Inflammatory macrophage treated with lipopolysaccharide for 1 hour (primary cell): ENCODE measurements at places on chromosomes 5 and 9.

DNA sequence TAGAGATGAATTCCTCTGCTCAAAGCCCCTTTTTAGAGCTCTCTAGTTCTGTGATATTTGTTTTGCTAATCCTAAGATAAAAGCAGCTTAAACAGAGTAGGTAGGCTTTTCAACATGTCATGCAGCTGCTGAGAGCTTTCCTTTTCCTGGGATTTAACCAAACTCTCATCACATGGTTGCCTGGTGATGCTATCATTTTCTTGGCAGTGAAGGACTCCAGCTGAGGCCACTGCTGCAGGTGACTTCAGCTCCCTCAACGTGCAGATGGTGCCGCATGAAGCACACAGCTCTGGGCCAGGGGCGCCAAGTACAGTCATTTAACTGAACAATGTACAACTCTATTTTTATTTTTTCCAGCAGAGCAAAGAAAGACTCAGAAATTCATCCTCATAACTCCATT lies 42.2 kb downstream of the SECISBP2 start:
- no peak for DNase-seq

GRCh38 chr9:118786877-118787276 lies 582.4 kb downstream of the BRINP1 start:
- no peak for DNase-seq

- no peak for DNase-seq
Observed at GRCh38 chr9:22682961-22683699, 236.5 kb downstream of the DMRTA1 start.

- DNase-seq = no peak
Observed at GRCh38 chr5:66987126-66987525, 209.5 kb downstream of the CD180 start.

DNA sequence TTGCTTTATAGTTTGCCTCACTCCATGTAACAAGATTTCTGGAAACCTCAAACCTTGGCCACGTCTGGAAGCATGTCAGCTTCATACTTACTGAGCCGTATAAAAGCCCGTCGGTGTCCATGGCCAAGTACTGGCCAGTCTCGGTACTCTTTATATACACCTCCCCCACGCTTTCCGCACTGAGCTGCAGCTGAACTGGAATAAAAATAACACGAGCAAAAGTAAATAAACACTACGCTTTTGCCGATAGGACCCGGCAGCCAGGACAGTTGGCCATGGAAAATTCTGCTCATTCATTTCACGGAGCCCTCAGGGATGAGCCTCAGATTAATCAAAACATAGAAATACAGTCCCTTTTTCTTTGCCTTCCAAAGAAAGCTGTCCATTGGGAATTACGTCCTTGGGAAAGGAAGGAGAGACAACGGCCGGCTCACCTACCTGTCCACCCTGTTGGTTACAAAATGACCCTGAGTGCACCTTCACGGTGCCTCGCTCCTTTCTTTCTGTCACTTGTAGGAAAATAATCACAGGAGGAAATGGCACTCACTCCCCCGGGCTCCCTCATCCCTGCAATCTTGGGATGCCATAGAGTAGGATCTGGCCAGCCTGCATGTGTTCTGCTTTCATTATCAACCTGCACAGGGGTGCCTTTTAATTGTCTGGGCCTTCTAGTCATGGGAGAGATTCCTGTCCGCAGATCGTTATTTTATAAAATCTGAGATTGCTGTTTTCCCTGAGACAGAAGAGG lies 85.1 kb downstream of the FGF1 start:
- DNase-seq = no peak

DNA sequence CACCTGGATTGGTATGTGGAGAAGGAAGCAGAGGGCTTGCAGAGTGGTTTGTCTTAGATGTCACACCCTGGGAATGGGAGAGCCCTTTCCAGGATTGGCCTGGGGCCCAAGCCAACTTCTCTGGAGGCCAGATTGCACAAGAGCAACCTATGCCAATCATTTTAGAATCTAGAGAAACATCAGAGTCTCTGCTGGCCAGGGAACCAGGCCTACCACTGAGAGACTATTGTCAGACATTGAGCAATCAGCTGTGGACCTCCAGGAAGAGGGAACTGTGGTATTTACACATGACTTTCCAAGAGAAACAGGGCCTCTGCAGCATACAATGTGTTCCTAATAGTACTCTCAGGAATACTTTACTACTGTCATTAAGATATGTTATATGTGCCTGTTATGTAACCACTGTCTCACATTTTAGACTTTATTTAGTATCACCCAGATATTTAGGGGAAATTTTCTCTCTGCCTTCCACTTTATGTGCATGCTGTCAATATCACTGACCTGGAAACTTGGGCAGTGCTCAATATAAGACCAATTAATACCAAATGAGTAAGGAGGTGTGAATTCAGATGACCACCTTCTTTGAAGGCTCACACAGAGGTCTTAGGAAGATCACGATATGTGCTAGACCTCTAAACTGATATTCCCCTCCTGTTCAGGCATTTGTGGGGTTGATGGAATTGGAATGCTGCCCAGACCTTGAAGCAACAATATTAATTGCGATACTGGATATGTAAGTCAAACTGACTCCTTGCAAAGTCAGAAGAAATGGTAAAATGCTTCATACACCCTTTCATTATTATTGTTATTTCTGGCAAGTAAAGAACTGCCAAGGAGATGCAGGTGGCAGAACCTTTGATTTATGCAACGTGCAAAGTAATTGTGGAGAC lies 20.5 kb upstream of the CCL28 start:
- peak; percentile 7 for DNase-seq

DNA sequence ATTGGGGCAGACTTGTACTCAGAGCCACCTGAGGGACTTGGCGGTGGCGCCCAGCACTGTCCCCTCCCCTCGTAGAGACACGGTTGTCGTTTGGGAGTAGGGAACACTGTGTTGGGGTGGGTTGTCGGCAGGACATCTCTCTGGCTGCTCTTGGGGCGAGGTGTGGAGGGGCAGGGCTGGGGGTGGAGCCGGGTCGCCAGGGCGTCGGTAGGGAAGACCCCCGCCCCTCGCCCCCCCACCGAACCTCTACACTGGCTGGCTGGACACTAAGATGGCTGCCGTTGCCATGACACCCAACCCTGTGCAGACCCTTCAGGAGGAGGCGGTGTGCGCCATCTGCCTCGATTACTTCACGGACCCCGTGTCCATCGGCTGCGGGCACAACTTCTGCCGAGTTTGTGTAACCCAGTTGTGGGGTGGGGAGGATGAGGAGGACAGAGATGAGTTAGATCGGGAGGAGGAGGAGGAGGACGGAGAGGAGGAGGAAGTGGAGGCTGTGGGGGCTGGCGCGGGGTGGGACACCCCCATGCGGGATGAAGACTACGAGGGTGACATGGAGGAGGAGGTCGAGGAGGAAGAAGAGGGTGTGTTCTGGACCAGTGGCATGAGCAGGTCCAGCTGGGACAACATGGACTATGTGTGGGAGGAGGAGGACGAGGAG lies 778 bp downstream of the TRIM41 start:
- DNase-seq = peak; percentile 41

GRCh38 chr9:111036429-111036789 lies 1.9 kb downstream of the LPAR1 start:
- peak; percentile 37 for DNase-seq

DNA sequence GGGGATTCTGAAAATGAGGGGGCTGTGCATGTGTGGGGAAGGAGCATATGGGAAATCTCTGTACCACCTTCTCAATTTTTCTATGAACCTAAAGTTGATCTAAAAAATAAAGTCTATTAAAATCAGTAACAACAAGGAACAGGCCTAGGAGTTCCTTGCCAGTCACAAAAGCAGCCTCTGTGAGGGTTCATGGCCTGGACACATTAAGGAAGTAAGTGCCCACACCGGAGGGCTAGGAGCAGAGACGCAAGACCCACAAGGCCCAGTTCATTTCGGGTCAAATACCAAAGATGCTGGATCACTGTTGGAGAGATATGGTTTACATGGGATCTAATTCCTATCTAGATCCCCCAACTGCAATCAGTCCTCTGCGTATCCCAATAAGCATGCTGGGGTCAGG lies 88.4 kb downstream of the SEMA4D start:
- DNase-seq = no peak

DNA sequence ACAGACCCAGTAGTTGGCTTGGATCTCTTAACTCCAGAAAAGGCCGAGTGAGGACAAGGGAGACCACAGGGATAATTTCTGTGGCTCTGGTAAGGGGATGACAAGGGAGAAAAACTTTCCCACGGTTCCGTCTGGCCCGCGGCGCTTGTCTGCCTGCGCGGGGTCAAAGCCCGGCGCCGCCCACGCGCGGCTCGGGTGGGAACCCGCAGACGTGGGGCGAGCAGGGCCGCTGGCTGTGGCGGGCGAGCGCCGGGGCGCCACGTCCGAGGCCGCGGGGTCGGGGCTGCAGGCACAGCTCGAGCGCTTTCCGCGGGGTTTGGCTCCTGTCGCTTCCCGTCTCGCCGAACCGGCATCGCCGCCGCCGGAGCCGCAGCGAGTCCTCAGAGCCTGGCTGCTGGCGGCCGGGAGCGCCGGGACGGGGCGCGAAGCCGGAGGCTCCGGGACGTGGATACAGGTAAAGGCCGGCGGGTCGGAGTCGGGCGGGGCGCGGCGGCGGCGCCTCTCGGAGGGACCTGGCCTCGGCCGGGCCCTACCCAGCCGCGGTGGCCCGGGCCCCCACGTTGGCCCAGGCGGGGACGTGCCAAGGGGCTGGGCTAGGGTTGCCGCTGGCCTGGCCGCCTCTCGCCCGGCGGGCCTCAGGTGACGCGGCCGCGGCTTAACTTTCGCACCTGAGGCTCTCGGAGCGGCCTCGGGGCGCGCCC lies at the start of gene RNF180:
Gene RNF180, plus strand, starts transcription at position 344 of the 701 bp plus-strand sequence. CDS start 34,965 bp downstream, outside the sequence.
- no peak for DNase-seq

DNA sequence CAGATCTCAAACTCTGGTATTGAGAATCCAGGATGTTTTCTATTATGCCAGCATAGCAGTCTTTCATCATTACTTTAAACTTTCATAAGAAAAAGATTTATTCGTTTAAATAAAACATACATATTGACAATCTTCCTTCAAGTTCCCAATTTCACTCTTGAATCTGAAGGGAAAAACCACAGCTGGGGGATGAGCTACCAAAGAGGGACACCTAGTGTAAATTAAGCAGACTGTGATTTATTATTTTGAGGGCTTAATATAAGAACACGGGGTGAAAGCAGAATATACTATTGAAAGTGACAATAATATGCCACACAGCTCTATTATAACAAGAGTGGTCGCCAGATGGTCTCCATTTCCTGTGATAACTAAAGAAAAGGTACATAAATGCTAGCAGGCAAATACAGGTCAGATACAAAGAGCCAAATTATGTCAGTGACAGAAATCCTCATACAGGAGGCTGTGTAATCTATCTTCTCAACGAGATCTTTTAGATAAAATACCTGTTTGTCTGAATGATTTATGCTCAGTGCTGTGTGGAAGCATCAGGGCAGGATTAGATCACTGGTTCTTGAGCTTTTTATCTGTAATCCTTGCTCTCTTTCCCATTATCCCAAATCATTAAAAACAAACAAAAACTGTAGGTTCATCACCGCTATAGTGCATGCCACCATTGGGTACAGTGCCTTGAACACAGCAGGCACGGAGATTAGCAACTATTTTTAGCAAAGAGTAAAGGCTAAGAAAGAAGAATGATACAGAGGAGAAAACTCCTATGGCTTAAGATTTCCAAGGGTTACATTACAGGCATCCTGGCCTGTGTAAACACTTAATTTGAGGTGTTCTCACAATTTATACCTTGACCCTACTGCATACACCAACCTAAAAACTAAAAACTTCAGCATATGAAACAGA lies 116.6 kb downstream of the DROSHA start:
- no peak for DNase-seq

DNA sequence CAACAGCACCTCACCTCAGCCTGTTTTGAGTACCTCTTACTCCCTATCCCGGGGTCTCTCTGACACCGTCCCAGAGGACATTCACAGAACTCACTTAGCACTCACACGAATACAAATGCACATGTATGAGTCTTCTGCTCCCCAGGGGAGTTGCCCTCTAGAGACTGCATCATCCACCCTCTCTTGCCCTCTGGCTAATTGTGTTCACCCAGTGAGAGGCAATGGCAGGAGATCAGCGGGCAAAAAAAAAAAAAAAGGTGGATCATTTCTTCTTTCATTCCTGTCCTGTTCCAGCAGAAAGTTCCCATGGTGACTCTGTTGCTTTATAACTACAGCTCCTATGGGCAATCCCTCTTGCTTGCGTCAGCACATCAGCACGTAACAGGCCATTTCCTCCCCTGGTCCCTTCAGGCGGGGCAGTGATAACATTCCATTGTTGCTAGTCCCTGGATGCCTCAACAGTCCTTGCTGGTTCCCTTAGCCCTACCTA lies 23.5 kb upstream of the SNX2 start:
- no peak for DNase-seq

GRCh38 chr9:129936222-129936621 lies 101.0 kb downstream of the USP20 start:
- DNase-seq = no peak

DNA sequence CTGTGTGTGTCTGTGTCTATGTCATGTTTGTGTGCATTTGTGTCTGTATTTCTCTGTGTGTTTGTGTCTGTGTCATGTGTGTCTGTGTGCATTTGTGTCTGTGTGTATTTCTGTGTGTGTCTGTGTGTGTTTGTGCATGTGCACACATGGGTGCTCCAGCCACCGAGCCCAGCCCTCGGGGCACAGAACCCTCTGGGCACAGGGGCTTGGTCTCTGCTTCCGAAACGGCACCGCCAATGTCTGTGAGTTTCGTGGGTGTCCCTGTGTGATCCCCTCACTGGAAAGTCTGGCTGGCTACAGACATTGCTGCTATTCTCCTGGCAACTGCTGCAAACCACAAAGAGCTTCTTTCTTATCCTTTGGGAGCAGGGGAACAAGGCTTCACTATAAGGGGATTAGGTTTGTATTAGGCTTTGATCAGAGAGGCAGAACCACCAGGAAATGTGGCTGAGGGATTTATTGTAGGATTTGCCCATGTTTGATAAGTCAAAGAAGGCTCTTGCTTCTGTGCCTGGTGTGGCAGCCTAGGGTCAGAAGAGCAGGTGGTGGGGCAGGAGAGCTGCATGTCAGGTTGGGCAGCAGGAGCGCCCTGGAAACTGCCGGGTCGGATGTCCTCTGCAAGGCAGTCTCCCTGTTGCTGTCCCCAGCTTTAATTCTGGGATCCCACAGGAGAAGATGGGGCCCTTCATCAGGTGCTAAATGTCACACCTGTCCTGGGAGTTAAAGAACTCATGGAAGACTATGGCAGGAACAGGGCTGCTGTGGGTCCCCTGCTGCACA lies 39.6 kb upstream of the FCN1 start:
- no peak for DNase-seq

DNA sequence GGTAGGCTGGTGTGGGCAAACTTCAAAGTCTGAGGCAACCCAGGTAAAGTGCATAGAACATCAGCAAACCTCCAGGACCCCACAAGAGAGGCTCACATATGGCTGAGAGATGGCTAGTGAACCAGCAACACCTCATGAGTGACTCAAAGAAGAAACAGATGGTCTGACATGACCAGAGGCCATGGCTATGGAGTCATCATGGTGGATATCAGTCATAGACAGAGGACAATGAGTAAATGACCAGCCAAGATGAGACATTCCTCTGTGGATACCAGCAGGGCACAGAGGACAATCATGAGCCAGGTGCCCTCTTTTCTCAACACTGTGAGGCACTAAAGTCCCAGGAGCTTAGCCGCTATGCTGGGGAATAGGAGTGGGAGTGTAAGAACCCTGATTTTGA lies 180.8 kb downstream of the RASEF start:
- no peak for DNase-seq
